ENCODE measurements at places on chromosomes 7 and 10.

DNA sequence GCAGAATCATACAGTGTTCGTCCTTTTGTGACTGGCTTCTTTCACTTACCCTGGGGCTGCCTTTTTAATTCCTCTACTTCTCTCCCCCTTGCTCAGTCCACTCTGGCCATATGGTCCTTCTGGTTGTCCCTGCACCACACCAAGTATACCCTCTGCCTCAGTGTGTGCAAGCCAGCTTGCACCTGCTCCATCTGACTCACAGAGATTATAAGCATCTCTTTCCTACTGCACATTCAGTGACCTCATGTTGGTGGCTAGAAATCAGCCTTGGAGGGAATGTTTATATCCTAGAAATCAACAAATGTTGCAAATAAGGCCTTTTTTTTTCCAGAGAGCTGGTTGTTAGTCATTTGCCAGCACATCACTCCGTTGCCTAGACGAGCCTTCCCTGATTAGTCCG lies 67.5 kb upstream of the C10orf90 start:
- no peak for DNase-seq

DNA sequence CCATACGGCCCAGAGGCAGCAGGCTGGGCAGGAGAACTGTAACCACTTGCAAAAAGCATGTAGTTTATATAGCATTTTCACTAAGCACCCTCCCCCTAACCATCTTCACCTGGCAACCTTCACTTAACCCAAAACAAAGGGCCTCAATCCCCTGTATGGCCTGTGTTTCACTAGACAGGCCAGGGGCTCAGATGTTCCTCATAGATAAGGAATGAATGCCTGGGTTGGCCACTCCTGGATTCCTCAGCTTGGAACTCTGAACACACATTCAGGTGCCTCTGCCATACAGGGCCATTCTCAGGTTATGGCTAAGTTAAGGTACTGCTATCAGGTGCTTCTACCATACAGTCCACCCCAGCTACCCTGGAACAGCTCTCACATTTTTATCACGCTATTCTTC lies 10.3 kb upstream of the TMEM168 start:
- DNase-seq: no peak

GRCh38 chr7:84746353-84746752 lies 440.5 kb downstream of the SEMA3D start:
- DNase-seq: no peak

DNA sequence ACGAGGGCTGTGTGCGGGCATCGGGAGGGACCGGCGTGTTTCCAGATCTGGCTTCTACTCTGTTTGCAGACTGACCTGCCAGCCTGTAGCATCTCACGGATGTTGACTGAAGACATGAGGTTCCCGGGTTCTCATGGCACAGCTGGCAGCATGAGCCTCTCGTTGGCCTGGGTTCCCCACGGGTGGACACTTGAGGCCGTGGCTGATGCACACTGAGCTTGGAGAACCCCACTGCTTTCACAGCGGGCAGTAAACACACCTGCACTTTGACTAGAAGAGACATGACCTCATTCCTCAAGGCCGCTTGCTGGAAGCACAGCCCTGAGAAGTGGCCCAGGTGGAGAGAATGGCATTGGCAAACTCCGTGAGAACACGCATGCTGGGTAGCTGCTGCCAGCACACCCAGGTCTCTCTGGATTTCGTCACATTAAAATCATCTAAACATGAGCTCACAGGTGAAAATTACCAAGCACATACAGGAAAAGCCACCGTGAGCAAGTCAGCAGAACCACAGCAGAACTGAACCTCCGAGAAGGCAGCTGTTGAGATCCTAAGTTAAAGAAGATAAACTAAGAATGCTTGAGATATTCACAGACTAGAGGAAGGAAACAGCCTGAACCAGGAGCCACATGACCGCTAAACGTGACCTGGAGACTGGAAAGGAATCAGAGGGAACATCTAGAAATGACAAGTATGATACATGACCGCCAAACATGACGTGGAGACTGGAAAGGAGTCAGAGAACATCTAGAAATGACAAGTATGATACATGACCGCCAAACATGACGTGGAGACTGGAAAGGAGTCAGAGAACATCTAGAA lies 32.5 kb downstream of the BNIP3 start:
- no peak for DNase-seq

- DNase-seq: no peak
These were observed 63.7 kb downstream of the TACC2 start for GRCh38 chr10:122052701-122053100.

GRCh38 chr7:139560678-139561077 lies 37.2 kb downstream of the CLEC2L start:
- DNase-seq: no peak

GRCh38 chr7:158929306-158929705 lies 72.9 kb downstream of the DYNC2I1 start:
- no peak for DNase-seq

- no peak for DNase-seq
These were observed 140.5 kb downstream of the TWIST1 start for GRCh38 chr7:18976715-18977471.

- no peak for DNase-seq
These were observed 1.9 kb downstream of the INA start for GRCh38 chr10:103278862-103279298.

- no peak for DNase-seq
These were observed 7.1 kb upstream of the PAX2 start for GRCh38 chr10:100738055-100738827.

DNA sequence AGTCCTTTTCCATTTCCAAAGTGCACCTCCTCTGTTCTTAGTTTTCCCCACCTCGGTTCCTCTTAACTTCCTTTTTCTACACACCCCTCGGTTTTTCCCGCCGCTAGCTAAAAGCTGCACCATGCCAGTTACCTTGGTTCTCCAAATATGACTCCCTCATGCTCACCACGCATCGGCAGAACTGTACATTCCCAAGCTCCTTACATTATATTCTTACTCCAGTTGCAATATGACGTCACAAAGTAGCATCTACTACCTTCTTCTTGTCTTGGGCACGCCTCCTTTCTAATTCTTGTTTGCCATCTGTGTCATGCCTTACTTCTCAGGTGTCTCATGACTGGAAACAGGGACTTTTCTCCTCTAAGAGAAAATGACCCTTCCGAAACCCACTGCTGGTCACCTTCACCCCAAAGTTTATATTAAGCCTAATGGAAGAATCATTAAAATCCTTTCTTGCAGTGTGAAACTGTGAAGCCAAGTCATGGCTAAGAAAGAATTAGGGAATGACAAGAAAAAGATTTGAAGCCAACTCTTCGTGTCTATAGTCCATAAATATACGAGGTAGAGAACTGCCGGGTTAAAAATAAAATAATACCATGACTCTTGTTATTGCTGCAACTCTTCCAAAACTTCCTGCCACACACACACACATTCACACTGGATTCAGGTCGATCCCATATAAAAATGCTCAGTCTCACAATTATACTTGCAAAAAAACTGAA lies 1.7 kb downstream of the ESYT2 start:
- no peak for DNase-seq

DNA sequence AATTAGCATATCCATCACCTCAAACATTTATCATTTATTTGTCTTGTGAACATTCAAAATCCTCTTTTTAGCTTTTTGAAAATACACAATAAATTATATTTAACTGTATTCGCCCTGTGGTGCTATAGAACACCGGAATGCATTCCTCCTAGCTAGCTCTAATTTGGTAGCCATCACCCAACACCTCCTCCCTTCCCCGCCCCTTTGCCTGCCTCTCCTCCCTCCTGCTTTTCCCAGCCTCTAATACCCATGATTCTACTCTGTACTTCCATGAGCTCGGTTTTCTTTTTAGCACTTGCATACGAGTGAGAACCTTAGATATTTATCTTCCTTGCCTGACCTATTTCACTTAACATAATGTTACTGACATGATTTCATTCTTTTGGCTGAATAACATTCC lies 80.1 kb downstream of the ANKRD26 start:
- DNase-seq: no peak

GRCh38 chr10:32048282-32048681 lies 7.9 kb downstream of the KIF5B start:
- DNase-seq: no peak

- peak; percentile 95 for DNase-seq
These were observed at the start of gene SLC16A9 for GRCh38 chr10:59709395-59710125. Gene SLC16A9 (minus strand): TSS chr10:59709850. CDS start chr10:59684291, 25,559 bp downstream.

GRCh38 chr10:1632141-1632540 lies 105.2 kb downstream of the ADARB2 start:
- no peak for DNase-seq

GRCh38 chr7:2990949-2991470 lies 52.7 kb downstream of the CARD11 start:
- no peak for DNase-seq

GRCh38 chr10:85888004-85888403 lies 478.6 kb downstream of the GRID1 start:
- DNase-seq: no peak

DNA sequence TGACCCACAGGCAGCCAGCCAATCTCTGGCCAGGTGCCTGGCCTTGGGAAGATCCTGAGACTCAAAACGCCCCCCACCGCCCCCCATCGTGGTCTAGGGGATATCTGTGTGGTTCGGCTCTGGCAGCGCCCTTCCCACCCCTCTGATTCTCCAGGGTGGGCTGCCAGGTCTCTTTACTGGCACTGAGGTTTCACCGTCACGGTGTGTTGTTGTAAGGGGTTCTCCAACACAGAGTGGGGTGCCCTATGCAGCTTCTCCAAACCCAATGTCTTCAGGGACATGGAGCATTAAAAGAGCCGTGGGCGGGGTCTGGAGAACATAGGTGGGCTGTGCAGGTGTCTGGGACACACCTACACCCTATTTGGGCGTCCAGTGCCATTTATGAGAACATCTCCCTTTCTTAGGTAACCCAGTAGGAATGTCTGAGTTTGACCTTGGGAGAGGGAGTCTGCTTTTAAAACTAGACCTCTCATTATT lies 1.5 kb downstream of the MAFK start:
- no peak for DNase-seq

- peak; percentile 15 for DNase-seq
These were observed 54.9 kb upstream of the CAMK2B start for GRCh38 chr7:44380189-44380830.

DNA sequence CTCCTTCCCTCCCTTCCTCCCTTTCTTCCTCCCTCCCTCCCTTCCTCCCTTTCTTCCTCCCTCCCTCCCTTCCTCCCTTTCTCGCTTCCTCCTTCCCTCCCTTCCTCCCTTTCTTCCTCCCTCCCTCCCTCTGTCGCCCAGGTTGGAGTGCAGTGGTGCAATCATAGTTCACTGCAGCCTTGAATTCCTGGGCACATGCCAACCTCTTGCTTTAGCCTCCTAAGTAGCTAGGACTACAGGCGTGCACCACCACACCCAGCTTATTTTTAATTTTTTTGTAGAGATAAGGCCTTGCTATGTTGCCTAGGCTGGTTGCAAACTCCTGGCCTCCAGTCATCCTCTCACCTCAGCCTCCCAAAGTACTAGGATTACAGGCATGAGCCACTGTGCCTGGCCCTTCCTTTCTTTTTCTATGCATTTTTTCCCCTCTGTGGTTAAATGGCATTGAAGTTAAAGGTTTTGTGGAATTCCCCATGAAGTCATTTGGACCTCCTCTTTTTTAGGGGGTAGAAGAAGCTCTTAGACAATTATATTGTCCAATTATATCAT lies 9.6 kb downstream of the KLHDC10 start:
- DNase-seq: no peak

DNA sequence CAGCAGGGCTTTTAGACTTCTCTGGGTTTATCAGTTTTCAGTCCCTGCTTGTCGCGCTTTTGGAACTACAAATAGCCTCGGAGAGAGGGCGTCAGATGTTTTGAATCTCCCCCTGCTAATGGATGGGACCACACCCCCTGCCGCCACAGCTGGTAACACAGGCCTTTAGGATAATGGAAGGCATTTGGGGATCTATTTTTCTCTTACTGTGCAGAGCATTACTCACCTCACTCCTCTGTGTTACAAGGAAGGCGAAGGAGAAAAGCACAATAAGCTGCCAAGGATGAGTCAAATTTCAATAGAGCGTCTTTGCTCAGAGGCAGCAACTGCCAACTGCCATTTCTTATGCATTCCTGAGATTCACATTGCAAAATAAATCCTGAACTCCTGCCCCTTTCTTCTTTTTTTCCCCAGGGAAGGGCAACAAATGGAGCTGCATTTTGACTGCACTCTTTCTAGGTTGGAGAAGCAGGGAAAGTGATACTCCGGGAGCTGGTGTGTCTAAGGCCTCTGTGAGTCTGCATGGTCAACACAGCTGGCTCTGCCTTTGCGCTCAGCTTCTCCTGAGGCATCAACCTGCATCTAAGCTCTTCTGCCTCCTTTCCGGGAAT lies 31.5 kb upstream of the SMNDC1 start:
- no peak for DNase-seq

DNA sequence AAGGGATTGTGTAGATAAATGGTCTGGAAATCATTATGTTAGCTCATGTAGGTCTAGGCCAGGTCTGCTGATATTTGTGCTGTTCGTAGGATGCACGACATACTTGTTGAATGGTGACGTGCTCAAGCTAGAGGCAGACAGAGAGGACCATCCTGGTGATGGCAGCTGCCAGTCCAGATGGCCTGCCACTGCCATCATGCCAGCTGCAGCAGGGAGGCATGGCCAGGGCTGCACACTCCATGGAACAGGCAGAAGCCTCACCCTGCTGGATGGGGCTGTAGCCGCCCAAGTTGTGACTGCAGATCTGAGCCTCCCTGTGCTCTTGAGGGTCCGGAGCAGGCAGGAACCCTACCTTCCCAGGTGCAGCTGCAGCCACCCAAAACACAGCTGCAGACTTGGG lies 80.3 kb downstream of the SPDYE5 start:
- no peak for DNase-seq

GRCh38 chr7:405489-406211 lies 114.0 kb downstream of the PDGFA start:
- no peak for DNase-seq

DNA sequence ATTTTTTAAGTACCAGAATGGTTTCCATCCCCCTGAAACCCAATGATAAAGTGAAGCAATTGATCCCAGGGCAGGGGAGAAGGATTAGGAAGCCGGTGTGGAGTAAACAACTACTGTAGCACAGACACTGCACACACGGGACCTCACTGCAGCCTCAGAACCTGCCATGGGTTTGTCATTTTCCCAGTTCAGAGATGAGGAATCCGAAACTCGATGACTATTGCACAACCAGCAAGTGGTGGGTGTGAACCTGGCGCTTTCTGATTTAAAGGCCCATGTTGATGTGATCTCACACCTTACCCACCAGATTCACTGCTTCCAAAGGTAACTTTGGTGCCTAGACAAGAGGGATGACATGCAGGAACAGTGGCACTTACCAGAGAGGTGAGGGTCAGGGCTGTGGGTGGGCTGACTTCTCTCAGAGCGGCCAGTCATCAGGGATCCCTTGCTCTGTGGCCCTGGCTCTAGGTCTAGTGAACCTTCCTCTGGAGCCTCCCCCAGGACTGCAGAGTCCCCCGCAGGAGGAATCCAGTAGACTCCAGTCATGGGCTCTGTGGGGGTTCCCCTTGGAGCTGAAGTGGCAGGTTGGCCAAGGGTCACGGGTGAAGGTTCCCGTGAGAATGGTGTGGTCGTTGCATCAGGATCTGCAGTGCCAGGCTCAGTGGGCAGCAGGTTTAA lies 62.8 kb downstream of the PKD1L1 start:
- DNase-seq: no peak

DNA sequence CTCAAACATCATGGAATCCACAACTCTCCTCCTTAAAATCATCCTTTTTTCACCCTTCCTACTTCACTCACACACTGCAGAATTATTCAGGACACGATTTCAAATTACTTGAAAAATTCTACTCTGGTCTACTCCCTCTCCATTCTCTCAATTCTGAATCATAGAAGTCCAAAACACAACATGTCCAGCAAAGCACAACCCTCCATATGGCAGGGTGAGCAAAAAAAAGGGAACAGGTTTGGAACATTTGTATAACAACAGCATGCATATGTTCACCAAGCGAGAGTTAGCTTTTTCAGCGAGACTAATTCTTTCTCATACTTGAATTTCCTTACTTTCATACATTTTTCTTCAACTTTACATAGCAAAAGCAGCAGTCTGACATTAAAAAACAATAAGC lies 73.4 kb downstream of the ABI1 start:
- no peak for DNase-seq

All from D341Med (cell line).